ENCODE measurements at places on chromosomes 3 and 15. TPM values are rescaled to one million over a fixed set of nuclear protein-coding genes. Genes with fewer than 3 reads are reported as not detected.

DNA sequence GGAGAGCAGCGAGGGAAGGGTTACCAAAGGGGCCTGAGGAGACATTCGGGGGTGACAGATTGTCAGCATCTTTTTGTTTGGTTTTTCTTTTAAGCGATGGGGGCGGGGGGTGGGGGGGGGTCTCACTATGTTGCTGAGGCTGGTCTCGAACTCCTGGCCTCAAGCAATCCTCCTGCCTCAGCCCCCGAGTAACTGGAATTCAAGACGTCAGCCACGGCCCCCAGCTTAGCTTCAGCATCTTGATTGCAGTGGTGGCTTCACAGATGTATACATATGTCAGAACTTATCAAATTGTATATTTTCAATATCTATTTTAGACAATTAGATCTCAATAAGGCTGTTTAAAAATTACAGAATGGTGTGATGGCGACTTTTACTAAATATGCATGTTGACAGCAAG is 30.9 kb downstream of the ZDHHC19 start:
- no peak for DNase-seq

GRCh38 chr3:45965653-45966052 is 22.4 kb downstream of the CXCR6 start:
- DNase-seq = no peak

- DNase-seq = no peak
These were observed 63.7 kb upstream of the NDN start for GRCh38 chr15:23750776-23751175.

The GOLGA6A gene
- 0.21 TPM for total RNA-seq

- no peak for DNase-seq
These were observed 212.2 kb downstream of the FOXP1 start for GRCh38 chr3:71371282-71371681.

DNA sequence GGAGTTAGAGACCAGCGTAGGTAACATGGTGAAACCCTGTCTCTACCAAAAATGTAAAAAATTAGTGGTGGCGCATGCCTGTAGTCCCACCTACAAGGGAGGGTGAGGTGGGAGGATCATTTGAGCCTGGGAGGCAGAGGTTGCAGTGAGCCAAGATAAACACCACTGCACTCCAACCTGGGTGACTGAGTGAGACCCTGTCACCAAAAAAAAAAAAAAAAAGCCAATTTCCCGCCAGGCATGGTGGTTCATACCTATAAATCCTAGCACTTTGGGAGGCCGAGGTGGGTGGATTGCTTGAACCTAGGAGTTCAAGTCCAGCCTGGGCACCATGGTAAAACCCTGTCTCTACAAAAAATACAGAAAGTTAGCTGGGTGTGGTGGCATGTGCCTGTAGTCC is 6.9 kb downstream of the CNOT10 start:
- DNase-seq = no peak

GRCh38 chr3:75089841-75090240 is 475.4 kb upstream of the CNTN3 start:
- no peak for DNase-seq

GRCh38 chr3:155229086-155229485 is 64.4 kb downstream of the STRIT1 start:
- DNase-seq = no peak

The PSMD2 gene
- total RNA-seq = 239 TPM

DNA sequence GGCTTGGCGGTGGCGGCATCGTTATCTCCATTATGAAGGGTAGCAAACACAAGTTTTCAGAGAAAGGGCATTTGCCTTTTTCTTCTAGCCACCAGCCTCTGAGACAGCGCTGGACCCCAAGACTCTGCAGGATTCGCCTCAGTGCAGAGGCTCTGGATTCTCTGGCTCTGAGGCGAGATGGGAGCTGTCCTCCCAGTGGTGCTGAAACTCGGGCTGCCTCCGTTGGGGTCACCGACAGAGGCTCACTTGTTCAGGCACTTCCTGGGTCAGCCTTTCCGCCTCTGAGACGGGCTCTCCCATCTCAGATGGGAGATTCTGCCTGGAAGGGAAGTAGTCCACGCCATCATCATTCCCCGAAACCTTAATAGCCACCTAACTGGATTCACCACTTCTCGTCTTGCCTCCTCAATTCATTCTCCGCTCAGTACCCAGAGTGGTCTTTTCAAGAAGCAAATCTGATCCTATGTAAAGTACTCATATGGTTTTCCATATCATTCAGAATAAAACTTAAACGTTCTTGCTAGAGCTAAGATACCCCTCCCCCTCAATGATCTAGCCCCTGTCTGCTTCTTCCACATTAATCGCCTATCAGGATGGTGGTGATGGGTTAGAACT is 76.9 kb downstream of the RHCG start:
- no peak for DNase-seq

DNA sequence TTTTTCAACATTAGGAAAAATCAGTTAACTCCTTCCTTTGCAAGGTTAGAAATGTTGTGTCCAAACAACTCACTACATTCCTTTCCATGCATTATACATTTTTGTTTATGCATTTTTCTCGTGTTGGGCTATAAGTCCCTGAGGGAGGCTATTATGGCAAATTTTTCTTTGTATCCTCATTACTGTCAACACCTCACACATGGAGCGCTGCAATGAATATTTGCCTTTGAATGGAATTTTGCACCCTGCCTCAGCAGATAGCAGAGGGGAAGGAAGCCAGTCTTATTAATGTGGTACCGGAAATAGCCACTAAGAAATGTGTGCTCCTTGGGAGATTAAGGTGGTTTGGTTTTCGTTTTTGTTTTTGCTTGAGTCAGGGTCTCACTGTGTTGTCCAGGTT is 134.7 kb downstream of the THSD4 start:
- no peak for DNase-seq

The GTF2E1 gene
- total RNA-seq = 19.3 TPM

GRCh38 chr3:107781253-107781652 is 258.5 kb downstream of the BBX start:
- no peak for DNase-seq

The CPLX3 gene
- total RNA-seq = not detected

DNA sequence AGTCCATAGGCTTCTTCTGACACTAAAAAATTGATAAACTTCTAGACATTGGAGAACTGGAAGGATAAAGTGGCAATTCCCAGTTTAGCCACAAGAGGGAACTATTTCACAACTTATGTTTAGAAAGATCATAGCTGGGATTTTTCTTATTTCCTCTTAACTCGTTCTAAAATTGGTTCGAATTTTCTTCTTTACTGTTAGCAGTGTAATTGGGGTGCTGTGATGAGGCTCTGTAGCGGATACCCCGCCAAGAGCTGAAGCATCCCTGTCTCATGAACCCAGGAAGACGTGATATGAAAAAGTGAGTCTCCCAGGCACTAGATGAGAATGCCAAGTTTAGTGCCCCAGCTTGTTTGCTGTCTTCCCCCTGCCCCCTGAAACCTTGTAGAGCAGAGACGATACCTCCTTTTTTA is 85.1 kb downstream of the PDCD6IP start:
- DNase-seq = no peak

The KBTBD13 gene
- not detected for total RNA-seq

DNA sequence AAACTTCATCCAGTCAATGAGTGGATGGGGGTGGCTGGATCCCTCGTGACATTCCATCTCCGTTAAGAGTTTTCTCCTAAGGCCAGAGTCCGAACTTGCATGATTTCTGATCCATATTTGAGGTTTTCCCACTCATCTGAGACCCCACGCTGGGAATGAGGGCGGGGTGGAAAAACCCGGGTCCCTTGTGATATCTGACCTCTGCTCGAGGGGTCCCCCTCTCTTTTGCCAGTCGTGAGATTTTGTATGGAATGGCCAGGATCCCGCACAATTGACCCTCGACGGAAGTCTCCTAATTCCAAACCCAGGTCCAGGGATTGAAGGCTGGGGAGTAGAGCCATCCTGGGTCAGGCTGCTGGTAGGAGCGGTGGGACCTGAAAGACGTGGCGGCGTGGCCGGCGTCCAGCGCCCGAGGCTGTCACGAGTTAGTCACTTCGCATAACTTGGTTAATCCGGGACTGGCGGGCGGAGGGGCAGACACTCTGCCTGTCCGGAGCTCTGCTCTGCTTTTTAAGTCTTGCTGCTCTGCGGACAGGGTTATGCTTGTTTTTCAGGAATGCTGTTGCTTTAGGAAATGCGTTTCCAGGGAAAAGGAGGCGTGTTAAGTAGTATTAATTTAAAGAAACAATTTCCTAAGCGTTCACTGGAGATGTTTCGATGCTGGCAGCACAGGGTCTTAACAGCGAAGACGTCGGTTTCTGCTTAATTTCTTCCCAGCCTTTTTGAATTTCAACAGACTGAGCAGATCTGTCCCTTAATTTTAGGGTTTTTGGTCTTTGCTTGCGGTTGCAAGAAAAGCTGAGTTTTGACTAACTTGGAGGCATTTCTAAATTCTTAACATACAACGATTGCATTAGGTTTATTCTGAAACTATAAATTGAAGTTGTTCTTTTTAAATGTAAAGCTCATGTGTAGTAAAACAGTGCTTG is 69.7 kb upstream of the LRRFIP2 start:
- DNase-seq = peak; percentile 90

DNA sequence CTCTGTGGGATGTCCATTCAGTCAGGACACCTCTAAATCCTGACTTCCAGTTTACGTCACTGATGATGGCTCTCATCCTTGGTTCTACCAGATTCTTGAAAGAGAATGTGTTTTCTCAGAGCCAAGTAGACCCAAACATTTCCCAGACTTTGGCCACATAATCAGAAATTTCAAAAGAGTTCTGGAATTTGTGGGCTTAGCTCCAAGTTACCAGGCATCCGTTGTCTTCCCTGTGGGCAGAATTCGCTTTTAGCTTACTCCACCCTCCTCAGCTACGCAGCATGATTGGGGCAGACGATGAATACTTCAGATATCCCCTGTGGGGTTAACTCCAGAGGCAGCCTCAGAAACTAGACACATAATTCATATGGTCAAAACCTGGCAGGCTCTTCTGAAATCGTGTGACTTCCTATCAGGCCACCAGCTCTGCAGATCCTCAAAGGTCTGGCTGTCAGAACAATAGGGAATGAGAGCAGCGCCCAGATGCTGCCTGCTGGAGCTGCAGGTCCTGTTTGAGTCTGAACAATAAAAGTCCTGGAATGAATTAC is 30.6 kb downstream of the CRTC3 start:
- DNase-seq = no peak

GRCh38 chr3:169522595-169523529 is 140.7 kb downstream of the MECOM start:
- DNase-seq = no peak

The CD47 gene
- total RNA-seq = 44.8 TPM

DNA sequence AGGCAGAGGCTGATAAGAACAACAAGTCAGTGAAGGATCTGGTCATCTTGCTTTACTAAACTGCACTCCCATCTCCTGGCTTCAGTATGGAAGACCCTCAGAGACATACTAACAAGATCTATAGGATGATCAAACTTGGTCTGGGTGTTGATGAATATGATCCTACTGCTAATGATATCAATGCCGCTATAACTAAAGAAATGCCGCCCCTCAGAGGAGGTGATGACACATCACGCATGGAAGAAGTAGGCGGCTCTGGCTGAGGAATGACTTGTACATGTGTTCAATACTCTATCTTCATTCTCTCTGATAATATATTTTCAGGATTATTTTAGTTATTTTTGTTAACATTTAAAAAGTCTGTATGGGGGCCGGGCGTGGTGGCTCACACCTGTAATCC is 17.5 kb upstream of the EIF2B5 start:
- DNase-seq = no peak

GRCh38 chr3:82883072-82883471 is 1121.6 kb upstream of the GBE1 start:
- no peak for DNase-seq

The ACTR8 gene
- total RNA-seq = 40.0 TPM
